ENCODE measurements at places on chromosomes 2 and 18. TPM values are rescaled to one million over a fixed set of nuclear protein-coding genes. Genes with fewer than 3 reads are reported as not detected.

DNA sequence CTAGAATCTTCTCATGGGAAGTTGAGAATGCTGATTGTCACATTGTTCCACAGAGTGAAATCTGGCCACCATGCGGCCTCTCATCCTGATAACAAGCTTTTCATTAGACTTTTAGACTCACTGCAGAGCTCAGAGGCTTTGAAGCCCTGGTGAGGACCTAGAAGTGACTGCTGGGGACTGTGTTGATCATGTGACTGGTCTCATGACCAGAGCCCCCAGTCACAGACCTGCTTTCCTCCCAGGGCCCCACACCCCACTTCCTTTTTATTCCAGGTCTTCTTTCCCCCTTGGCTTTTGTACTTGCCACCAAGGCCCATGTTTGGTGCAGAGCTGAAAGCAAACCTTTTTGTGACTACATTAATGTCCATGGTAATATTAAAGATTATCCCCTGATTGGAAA is 45.2 kb downstream of the PRKCE start:
- no peak for DNase-seq

- no peak for DNase-seq
Observed at GRCh38 chr2:85986121-85986520, 97.3 kb upstream of the ST3GAL5 start.

- peak; percentile 58 for DNase-seq
Observed at GRCh38 chr2:235055891-235056516, 104.2 kb downstream of the SH3BP4 start.

DNA sequence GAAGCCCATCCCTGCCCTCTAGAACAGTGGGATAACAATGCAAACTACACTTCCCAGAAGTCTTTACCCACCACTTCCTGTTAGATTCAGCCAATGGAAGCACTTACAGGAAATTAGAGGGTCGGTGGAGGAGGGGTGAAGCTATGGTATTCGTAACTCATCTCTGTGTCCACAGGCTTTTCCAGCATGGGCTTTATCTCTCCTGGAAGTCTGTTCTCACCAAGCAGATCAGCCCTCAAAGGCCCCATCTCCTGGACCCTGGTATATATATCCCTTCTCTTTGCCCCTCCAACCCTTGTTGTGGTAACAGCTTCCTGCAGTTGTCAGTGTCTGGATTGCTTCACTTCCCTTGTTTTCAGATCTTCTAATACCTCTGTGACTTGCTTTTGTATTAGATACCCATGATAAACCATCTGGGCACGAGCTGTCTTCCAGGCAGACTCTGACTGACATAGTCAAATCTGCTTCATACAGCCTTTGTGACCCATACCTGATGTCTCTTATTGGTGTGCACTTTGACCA is 475.0 kb upstream of the POU3F3 start:
- DNase-seq = peak; percentile 38

GRCh38 chr18:35344736-35345459 is 678 bp upstream of the ZNF24 start:
- DNase-seq = no peak

Gene IL1R1
- total RNA-seq = 1.7 TPM
